ENCODE measurements at places on chromosomes 16 and 17.

DNA sequence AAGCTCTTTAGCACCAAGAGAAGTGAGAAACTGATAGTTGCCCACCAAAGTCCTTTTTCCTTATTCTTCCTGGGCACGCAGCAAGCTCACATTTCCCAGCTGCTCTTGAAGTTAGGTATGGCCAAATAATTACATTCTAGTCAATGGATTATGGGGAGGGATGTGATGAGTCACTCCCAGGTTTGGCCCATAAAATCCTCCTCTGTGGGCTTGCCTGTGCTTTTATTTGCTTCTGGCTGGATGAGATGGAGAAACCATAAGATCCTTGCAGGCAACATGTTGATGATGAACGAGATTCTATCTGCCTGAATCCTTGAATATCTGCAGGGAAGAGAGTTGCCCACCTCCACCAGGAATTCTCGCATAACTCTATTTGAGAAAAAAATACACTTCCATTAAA, 568.3 kb upstream of the SALL1 start:
- DNase-seq: no peak

DNA sequence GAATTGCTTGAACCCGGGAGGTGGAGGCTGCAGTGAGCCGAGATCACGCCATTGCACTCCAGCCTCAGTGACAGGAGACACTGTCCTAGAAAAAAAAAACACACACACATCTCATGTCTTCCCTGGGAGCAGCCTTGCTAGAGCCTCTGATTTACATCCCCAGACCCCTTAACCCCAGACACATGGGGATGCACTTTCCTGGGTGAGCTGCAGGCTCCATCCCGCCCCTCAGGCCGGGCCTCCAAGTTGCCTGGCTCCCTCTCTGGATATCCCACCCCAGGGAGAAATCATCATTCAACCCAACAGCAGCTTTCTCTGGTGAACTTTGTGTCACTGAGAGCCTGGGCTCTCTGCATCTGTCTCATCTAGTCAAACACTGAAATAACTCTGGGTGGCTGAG, 21.5 kb downstream of the SRL start:
- no peak for DNase-seq

GRCh38 chr17:13084420-13084819, 66.6 kb upstream of the ELAC2 start:
- no peak for DNase-seq

- no peak for DNase-seq
Measured at GRCh38 chr16:75584108-75584507, 17.9 kb downstream of the GABARAPL2 start.

DNA sequence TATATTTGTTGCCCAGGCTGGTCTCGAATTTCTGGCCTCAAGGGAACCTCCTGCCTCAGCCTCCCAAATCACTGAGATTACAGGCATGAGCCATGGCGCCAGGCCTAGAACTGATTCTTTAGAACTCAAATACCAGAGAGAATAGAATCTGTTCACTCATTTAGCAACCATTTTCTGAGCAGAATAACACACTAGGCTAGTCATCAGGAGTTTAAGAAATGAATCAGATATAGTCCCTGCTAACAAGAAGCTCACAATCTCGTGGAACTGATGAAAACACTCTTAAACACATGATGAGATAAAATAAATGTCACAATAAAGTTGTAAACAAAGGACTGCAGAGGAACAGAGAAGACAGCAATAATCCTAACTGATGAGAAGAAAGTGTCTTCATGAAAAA, 55.8 kb upstream of the ADCY9 start:
- no peak for DNase-seq

- no peak for DNase-seq
Measured at GRCh38 chr17:66310528-66311148, 8.2 kb downstream of the PRKCA start.

DNA sequence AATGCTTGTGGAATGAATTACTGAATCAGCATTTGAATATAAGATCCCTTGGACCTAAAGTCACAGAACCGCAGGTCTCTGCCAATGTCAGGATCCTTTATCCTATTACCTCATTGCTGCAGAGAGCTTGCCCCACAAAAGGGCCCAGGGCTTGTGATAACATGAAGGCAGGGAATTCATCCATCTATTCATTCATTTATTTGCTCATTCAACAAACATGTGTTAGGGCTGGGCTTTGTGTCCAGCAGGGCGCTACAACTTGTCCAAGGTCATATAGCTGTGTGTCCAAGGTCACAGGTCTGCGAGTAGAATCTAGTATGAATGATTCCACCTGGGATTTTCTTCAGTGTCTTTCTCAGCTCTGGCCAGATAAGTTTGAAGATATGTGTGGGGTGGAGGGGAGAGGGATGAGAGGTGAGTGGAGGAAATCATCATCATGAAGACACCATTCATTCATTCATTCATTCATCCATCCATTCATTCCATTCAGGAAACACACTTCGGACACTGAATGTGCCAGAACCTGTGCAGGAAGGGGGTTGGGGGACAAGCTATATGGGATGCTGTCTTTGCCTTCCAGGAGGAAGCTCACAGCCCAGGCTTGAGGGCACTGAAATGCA, 1.3 kb upstream of the UNC45B start:
- DNase-seq: no peak

- no peak for DNase-seq
Measured at GRCh38 chr17:12118617-12119016, 97.9 kb downstream of the MAP2K4 start.

GRCh38 chr17:73069164-73069770, 23.2 kb downstream of the SLC39A11 start:
- no peak for DNase-seq

- DNase-seq: peak; percentile 95
Measured at GRCh38 chr17:42019509-42020404, at the start of gene NKIRAS2. NKIRAS2 (plus strand) TSS chr17:42020090; CDS start chr17:42021578, 1,488 bp downstream.

DNA sequence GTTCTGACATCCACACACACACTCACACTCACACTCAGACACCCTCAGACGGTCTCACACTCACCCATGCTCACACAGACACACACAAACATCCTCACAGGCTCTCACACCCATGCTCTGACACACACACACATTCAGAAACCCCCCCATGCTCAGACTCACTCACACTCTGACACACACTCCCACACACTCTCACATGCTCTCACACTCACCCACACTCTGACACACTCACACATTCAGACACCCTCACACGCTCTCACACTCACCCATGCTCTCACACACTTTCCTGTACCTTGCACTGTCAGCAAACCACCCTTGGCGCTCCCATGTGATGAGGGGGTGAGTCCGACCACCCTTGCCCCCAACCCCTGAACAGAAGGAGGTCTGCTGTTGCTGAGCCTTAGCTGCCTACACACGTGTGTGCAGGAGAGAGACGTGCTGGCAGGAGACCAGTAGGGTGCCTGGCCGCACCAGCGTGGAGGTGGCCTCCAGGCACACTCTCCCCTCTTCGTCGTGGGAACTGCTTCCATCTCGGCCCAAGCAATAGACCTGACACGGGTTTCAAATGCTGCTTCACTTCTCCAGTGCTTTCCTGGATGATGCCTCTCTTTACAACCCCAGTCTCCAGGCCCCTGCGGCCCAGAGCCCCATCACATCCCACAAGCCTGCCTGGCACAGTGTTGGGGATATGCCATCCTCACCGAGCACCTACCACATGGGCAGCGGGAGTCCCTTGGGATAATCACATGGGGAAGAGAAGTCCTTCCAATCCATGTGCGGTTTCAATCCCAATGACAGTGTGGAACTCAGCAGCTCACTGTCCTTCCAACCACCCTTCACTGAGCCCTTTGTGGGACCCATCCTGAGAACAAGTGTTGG, 267.8 kb upstream of the FOXF1 start:
- DNase-seq: no peak

GRCh38 chr17:57572062-57572461, 173.0 kb downstream of the CCDC182 start:
- no peak for DNase-seq

DNA sequence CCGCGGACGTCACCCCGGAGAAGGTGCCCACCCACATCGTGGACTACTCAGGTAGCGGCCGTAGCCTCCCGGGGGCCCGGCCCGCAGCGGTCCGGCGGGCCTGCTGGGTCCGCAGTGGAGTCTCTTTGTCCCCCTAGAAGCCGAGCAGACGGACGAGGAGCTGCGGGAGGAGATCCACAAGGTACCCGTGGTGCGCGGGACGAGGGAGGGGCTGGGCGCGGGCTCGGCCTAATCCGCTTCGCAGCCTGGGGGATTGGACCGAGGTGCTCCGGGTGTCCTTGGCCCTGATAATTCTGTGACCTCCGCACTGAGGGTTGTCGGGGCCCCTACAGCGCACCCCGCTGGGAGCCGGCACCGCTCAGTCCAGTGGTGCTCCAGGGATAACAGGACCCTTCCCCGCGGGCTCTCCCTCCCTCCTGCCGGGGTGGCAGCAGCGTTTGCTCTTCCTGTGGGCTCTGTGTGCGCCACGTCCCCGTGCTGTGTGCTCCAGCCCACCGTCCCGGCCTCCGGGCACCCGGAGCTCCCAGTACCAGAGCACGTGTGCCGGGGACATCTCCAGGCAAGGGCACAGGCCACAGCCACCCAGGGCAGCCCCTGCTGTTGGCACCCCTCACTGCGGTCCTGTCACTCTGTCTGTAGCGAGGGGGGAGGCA, 713 bp downstream of the RHOT2 start:
- no peak for DNase-seq

GRCh38 chr17:40130352-40131042, 8.7 kb downstream of the MSL1 start:
- no peak for DNase-seq

GRCh38 chr16:85384833-85385462, 228.2 kb upstream of the GSE1 start:
- no peak for DNase-seq

GRCh38 chr16:80899809-80900592, 95.6 kb upstream of the CDYL2 start:
- DNase-seq: no peak

- no peak for DNase-seq
Measured at GRCh38 chr17:29584452-29585079, 4.9 kb downstream of the GIT1 start.

DNA sequence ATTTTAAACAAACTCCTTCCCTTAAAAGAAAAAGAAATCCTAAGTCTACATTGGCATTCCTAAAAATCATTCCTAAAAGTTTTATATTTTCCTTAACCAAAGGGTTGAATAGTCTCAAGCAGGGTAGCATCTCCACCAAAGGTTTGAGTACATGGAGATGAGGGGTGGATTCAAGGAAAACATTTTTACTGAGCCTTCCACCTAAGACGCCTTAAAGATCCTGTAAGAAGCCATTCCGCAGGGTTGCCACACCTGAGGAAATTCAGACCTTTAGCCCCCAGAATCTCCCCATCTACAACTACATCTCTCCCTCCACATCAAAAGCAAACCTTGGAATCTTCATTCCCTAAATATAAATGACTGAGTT, 7.7 kb upstream of the AKTIP start:
- DNase-seq: no peak

GRCh38 chr17:52536489-52536888, 378.0 kb upstream of the CA10 start:
- DNase-seq: no peak

DNA sequence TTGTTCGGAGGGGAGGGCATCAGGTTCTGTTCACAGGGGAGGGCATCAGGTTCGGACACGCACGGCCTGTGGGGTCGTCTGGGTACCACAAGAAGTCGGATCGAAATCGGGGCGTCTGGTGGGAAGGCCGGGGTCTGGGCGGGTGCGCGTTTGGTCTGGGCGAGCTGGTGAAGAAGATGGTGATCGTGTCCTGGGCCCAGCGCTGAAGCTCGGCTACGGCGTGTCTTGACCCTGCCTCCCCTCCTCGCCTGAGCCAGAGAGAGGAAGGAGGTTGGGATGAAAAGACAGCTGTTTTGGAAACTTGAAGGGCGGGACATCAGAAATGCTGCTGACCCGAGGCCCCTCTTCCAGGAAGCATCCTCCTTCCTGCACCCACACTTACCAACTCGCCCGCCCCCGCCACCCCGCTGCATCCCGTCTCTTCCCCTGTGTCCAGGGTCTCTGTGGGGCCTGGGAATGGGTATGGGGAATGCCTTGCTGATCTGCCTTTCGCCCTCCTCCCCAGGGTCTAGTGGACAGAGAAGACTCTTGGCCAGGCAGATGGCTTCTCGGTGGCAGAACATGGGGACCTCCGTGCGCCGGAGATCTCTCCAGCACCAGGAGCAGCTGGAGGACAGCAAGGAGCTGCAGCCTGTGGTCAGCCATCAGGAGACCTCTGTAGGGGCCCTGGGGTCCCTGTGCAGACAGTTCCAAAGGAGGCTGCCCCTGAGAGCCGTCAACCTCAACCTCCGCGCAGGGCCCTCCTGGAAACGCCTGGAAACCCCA, 498 bp downstream of the PIMREG start:
- no peak for DNase-seq

- no peak for DNase-seq
Measured at GRCh38 chr17:65819810-65820209, 258.4 kb upstream of the AXIN2 start.

GRCh38 chr17:40224718-40225550, 5.8 kb downstream of the WIPF2 start:
- DNase-seq: no peak

DNA sequence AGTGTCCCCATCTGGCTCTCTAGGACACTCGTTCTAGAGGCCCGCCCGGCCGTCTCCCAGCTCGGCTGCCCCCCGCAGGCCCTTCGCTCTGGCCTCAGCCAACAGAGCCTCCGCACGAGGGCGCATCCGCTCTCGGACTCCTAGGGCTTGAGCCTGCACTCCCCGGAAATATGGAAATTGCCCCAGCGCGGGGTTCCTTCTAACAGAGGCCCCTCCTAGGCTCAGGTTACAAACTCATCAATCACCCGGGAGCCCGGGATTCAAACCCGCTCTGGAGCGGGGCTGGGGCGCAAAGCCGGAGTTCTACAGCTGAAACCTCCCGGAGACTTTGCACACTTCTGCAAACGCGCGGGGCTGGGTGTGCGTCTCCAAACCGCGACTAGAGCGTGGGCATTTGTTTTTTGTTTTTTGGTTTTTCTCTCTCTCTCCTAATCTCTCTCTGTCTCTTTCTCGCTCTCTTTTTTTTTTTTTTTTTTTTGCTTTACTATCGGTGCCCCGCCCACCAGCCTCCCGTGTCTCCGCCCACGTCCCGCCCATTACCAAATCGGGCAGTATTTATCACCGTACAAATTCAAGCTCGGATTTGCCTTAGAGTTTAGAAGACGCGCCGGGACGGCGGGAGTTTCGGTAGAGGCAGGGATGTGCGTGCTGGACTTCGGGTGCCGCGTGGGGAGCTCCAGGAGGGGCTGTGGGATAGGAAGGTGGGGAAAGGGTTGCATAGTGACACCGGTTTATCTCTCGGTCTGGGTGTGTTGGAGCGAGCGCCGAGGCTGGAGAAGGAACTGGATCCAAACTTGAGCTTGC, 2.4 kb upstream of the FOXL1 start:
- DNase-seq: peak; percentile 17

GRCh38 chr16:62732092-62732491, 695.9 kb upstream of the CDH8 start:
- no peak for DNase-seq

GRCh38 chr16:580946-581498, 8.8 kb upstream of the RAB40C start:
- no peak for DNase-seq

GRCh38 chr17:74825952-74826719, 33.5 kb downstream of the GRIN2C start:
- no peak for DNase-seq

GRCh38 chr16:46961373-46962353, 11.8 kb downstream of the DNAJA2 start:
- peak; percentile 5 for DNase-seq

GRCh38 chr17:76869496-76870376, 1.5 kb downstream of the MGAT5B start:
- DNase-seq: no peak

GRCh38 chr16:79006765-79007164, 593.8 kb downstream of the MAF start:
- DNase-seq: no peak

- no peak for DNase-seq
Measured at GRCh38 chr17:6940186-6940649, 55.6 kb upstream of the ALOX12 start.

- DNase-seq: no peak
Measured at GRCh38 chr17:51442088-51442865, 181.9 kb downstream of the UTP18 start.
